GM18507 (cell line): ENCODE measurements at places on chromosomes 7 and 10.
A peak's percentile ranks its signal among the peaks of the same experiment; 100 is the strongest.

- no peak for DNase-seq
These were observed 169.8 kb upstream of the MEOX2 start for GRCh38 chr7:15856311-15856710.

DNA sequence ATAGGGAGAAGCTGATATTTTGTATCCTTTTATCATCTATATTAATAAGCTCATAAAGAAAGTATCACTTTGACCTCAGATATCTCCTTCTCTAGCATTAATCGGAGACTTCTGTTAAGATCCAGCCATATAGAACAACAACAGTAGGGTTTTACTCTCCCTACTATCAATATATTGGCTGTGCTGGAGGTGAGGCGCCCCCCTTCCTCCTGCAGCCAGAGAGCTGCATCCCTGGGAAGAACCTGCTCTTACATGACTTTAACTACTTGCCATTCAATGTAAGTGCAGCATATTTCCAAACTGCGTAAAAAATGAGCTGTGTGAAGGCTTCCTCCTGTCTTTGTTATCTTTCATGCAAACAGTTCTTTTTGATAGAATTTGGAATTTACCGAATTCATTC, 247.8 kb downstream of the SDK1 start:
- no peak for DNase-seq

DNA sequence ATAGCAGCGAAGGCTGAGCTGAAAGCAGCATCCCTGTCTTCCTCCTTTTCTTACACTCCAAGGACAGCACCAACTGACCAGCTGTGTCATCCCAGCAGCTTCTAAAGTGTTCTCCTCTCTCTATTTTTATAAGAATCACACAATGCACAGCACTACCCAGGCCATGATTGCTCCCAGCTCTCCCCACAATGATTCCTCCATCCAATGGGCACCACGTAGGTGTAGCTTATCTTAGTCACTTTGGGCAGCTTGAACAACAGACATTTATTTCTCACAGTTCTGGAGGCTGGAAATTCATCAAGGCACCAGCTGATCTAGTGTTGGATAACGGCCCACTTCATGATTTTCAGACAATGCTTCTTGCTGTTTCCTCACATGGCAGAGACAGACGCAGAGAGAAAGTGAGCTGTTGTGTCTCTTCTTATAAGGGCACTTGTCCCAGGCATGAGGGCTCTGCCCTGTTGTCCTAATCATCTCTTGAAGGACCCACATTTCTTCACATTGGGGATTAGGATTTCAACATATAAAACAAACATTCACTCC, 92.0 kb upstream of the CDC14C start:
- DNase-seq, result no peak

DNA sequence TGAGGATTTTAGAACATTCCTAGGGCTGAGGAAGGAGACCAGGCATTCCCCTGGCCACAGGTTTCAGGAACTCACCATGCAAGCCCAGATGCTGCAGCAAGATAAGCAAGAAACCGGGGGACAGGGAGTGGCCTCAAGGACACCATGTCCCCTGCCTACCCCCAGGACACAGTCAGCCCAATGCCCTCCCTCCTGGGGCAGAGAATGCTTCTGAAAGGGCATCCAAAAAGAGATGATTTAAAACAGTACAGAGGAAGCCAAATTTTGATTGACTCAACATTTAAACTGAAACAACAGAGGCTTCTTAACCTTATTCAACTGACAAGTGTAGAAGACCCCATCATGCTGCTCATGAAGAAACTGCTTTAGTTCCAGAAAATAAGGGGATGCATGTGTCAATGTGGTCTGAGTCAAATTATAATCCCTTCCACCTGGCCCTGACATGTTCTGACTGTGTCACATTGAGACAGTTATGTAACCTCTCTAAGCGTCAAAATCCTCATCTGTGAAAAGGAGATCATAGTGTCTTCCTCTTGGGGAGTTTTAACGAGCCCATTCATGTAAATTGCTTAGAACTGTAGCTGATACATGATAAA, 60.0 kb downstream of the ICA1 start:
- no peak for DNase-seq

- DNase-seq, result no peak
These were observed 6.4 kb downstream of the FAM149B1 start for GRCh38 chr10:73174148-73174925.

- no peak for DNase-seq
These were observed 169.6 kb upstream of the FAM171A1 start for GRCh38 chr10:15540727-15541126.

DNA sequence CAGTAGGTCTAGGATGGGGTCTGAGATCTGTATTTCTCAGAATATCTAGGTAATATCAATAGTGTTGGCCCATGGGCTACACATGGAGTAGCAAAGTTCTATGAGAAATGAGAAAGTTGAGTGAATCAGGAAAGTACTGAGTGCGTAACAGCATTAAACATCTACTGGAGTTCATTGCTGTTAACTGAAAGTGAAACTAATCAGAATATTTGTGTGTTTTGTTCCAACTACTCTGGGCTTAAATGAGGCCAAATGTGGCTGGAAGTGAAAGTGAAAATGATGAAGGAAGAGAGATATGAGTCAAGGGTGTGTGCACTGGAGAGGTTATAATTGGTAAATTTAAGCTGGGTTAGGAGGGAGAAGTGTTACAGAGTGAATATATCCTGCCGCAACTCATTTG, 46.5 kb downstream of the TMEM106B start:
- peak; percentile 8 for DNase-seq

- no peak for DNase-seq
These were observed 245.4 kb downstream of the ADARB2 start for GRCh38 chr10:1491901-1492300.

GRCh38 chr10:7054915-7055314, 355.9 kb downstream of the SFMBT2 start:
- DNase-seq, result no peak

DNA sequence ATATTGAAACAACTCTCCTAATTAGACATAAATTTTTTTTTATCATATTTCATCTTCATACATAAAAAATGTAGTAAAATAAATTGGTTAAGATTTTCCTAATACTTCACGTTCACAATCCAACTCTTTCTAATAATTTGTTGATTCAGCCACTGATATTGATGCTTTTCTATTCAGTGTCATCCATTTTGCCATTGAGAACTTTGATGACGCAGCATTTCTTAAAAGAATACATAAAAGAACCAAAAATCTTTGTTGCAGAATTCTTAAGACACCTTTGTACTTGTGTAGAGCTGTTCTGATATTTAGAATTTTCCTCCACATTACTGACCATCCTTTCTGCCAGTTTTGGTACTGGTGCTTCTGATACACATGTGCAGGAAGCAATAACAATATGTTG, 52.6 kb downstream of the LOXL4 start:
- DNase-seq, result no peak

DNA sequence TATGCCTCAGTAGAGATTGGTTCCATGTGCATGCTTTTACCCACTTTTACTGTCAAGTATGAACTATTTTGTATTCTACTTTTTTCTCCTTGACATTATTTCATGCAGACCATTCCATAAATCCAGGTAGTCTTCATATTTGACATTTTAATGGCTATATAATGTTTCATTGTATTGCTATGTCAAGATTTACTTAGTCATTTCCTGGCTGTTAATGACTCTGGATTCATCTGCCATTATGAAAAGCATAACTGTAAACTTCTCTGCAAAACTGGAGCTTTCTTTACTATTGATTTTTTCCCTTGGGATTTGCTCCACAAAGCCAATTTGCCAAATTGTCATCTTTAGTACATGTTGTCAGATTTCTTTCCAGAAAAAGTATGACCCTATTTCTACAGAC, 6.8 kb upstream of the MSRB2 start:
- DNase-seq, result no peak

DNA sequence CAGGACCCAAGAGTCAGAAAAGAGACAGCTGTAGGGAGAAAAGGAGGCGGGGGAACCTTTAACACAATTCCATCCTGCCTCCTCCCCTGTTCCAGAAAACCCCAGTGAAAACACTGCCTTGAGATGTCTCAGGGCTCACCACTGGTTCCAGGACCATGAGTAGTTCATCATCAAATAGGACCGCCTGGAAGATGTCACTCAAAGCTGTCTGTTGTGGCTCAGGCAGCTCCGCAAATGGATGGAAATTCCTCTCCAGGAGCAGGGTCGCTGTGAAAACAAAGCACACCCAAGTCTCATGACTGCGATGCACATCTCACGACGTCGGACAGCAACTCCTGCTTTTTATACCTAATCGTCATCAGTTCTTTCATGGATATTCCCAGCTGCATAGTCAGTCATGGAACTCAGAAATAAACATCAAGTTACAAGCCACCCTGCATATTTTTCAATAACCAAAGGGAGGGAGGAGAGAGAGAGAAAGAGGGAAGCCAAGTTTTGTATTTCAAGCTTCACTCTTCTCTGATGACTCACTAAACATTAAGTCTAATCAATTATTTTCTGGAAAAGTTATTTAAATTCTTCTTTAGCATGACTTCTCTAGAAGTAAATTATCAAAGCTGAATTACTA, 49.2 kb downstream of the GSDME start:
- DNase-seq, result no peak

DNA sequence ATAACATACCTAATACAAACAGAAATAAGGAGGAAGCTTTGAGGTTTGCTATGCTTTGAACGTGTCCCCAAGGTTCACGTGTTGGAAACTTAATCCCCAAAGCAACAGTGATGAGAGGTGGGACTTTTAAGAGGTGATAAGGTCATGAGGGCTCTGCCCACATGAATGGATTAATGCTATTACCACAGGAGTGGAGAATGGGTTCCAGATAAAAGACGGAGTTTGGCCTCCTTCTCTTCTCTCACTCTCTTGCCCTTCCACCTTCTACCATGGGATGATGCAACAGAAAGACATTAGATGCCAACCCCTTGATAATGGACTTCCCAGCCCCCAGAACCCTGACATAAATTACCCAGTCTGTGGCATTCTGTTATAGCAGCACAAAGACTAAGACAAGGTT, 9.6 kb downstream of the ITGB1 start:
- no peak for DNase-seq

- no peak for DNase-seq
These were observed 61.2 kb upstream of the ANTXRL start for GRCh38 chr10:46225597-46225996.

DNA sequence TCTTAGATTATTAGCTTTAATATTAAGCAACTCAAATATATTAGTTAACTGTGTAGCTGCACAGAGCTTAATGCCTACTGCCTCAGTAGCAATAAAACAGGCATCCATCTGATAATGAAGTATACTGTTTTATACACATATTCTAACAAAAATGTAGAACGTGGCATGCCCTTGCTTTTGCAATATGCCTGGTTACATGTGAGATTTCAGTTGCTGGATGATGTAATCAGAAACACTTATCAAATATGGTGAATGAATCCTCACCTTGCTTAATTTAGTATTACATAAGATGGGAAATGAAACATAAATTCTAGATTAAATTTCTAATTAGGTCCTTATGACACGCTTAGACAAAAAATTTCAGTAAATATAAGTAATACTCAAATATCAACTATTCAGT, 8.0 kb downstream of the DNAJC1 start:
- no peak for DNase-seq

DNA sequence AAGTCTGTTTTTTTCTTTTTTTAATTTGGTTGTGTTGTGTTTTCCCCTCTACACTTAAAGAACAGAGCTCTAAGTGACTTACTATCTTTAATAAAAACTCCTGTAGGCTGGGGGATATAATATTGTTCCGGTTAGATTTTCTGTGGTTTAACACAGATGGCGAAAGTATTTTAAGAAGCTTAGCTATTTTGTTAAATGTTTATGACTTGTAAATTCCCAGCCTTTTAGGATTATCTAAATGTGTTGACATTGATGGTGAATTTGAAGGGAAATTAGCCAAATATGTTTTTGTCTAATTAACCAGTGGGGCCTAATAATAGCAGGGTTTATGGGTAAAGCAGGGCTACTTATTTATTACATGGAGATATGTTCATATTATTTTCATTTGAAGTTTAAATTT, 538.5 kb downstream of the INHBA start:
- no peak for DNase-seq

- DNase-seq, result no peak
These were observed 27.6 kb upstream of the ZNF32 start for GRCh38 chr10:43676331-43676730.

DNA sequence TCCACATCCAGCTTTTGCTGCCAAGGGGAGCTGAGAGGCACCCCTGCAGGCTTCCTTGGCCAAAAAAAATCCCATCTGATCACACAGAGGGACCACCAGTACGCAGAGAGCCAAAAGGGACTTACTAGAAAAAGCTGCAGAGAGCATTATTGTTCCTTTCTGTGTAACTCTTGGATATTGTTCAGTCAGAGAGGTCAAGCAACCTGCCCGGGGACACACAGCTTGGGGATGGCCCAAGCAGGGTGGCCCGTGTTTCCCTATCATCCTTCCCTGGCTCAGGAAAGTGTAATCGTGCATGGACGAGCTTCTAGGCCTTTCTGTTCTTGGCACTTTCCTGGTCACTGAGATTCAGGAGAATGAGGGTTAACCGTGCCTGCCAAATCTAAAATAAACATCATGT, 84.1 kb upstream of the SH2B2 start:
- DNase-seq, result no peak

DNA sequence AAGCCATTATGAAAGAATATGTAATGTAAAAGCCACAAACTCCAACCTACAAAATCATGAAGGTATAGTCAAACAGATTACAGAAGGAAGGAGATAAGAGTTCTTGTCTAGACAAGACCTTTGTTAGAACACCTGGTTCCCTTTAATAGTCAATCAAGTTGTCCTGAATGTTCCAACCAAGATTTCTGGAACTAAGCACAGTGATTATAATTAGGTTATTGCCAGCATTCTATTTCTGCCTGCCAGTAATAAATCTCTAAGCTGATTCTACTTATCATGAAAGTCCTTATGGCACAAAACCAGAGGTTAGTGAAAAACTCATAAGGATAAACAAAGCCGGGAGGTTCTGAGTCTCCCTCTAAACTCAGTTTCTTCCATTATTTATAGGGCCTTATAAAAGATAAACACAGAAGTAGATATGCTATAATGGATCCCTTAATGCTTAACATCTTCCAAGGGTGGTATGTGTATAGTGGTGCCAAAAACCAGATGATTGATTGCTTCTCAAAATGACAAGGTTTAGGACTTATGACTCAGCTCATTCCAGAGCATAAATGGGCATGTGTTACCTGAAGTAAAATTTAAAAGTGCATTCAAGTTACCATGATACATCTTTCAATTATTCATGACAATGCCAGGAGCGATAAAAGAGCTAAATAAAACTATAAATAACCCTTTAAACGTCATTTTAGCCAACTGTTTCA, 237.2 kb downstream of the CSTF2T start:
- DNase-seq, result no peak

- DNase-seq, result no peak
These were observed 7.0 kb downstream of the BAMBI start for GRCh38 chr10:28684157-28684985.

GRCh38 chr7:131355917-131356777, 28.5 kb downstream of the MKLN1 start:
- no peak for DNase-seq
